CD4-positive, alpha-beta T cell treated with Interleukin-21 for 1 hour (primary cell): ENCODE measurements at places on chromosomes 12 and 14.

GRCh38 chr14:21313512-21313911 lies 33.6 kb downstream of the RPGRIP1 start:
- no peak for DNase-seq

DNA sequence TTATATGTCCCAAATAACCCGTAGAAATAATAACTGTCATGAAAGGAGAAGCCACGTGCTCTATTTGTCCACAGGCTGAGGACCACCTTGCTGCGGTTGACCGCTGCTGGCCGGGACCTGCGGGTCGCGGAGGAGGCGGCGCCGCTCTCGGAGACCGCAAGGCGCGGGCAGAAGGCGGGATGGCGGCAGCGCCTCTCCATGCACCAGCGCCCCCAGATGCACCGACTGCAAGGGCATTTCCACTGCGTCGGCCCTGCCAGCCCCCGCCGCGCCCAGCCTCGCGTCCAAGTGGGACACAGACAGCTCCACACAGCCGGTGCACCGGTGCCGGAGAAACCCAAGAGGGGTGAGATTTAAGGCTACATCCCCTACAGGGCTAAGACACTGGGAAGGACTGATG lies 21.0 kb downstream of the RPGRIP1 start:
- DNase-seq: peak; percentile 20

DNA sequence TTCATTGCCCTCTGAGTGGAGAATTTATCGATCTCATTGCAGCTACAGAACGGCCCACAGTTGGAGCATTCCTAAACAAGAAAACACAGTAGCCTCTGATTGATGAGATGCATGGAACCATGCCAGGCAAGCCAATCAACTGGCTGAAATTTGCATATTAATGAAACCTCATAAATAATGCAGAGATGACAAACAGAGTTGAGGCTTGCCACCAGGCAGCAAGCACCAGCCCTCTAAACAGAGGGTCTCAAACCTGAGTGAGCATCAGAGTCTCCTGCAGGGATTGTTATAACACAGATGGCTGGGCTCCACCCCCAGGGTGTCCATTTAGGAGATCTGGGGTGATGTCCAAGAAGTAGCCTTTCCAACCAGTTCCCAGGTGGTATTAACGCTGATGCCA lies 60.9 kb upstream of the CMKLR1 start:
- no peak for DNase-seq

GRCh38 chr12:66822961-66823360 lies 144.1 kb upstream of the GRIP1 start:
- no peak for DNase-seq

GRCh38 chr12:6890789-6891645 lies 13.6 kb upstream of the LRRC23 start:
- DNase-seq: peak; percentile 98

- no peak for DNase-seq
These were observed 41.5 kb downstream of the IGF1 start for GRCh38 chr12:102438827-102439210.

- DNase-seq: no peak
These were observed 64.2 kb upstream of the TMCC3 start for GRCh38 chr12:94714378-94715114.

- DNase-seq: no peak
These were observed 21.6 kb downstream of the VEZT start for GRCh38 chr12:95239216-95239615.

DNA sequence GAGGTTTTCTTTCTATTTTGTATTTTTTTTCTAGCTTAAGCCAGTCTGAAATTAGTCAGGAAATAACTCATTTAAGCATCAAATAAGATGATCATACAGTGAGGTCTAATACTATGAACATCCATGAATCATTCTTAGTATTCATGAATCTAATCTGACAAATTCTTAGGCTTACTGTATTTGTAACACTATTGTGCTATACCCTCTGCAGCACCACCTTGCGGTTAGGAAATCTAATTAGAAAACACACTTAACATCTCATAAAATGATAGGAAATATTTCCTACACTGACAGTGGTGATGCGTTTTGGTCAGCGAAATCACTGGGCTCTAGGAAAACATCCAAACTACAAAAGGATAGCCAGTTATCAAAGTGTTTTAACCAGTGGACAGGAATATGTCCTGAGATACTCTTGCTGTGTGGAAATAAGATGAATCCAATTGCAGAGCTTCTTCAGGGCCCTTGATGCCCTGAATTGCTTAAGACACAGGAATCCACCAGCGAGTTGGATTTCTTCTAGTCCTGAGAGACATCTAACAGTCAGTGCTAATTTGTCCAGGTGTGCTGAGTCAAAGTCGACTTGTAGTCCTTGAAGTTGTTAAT lies 109.3 kb upstream of the MYF6 start:
- DNase-seq: no peak

DNA sequence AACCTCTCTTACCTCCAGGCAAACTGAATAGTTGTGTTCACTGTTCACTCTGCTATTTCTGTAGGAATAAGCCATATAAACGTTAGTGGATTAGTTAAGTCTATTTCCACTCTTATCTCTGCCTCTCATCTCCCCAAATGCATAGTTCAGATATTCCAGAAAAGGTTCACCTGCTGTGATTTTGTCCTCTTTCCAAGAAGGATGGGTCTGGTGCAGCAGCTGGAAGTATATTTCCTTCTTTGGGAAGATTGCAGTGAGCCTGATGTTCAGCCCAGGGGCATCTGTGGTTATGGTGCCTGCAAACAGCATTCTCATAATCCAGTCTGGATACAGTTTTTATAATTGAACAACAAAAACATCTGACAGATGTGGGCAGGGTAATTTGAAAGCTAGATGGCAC lies 97.7 kb downstream of the TPH2 start:
- no peak for DNase-seq

- DNase-seq: no peak
These were observed 144.6 kb downstream of the TTLL5 start for GRCh38 chr14:75805646-75806045.
